ENCODE measurements at places on chromosomes 12 and 14.

GRCh38 chr12:57765698-57766463 lies 997 bp downstream of the CYP27B1 start:
- no peak for DNase-seq

DNA sequence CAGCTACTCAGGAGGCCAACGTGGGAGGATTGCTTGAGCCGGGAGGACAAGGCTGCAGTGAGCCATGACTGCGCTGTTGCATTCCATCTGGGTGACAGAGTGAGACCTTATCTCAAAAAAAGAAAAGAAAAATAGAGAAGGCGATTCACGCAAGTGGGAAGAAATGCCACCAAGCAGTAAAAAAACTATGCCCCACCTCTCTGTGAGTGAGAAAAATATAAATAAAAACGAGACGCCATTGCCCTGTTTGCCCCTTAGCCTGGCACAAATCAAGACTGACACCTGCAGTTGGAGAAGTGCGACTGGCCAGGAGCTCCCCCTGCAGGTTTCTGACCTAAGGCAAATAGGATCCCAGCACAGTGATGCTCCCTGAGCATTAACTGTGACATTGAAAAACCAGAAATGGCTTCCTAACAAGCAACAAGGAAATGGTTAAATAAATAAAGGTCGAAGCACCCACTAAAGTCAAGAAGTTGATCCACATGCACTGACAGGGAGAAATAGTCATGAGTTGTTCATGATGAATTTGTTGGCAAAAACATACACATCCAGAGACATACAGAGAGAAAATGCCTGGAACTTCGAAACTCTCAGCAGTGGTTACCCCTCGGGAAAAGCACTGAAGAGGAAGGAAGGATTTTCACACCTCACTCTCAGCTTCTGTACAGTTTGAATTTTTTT lies 21.1 kb downstream of the GSC start:
- peak; percentile 28 for DNase-seq

GRCh38 chr12:1435456-1435855 lies 158.9 kb downstream of the FBXL14 start:
- no peak for DNase-seq

DNA sequence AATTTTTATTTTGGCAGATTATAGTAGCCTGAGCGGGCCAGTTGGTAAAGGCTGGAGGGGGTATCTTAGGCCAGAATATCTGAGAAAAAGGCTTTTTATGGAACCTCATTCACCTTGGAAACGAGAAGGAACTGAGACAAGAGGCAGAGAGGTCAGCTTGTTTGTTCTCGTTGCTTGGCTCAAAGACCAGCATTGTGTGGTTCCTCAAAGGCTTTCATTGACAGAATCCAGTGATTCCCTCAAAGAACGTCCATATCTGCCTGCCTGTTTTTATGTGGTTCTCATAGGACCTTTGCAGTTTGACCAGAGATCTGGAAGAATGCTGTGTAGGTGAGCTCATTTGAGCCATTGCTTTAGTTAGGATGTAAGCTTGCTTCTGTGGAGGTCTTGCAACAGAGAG lies 117.3 kb downstream of the CFAP54 start:
- DNase-seq, result no peak

DNA sequence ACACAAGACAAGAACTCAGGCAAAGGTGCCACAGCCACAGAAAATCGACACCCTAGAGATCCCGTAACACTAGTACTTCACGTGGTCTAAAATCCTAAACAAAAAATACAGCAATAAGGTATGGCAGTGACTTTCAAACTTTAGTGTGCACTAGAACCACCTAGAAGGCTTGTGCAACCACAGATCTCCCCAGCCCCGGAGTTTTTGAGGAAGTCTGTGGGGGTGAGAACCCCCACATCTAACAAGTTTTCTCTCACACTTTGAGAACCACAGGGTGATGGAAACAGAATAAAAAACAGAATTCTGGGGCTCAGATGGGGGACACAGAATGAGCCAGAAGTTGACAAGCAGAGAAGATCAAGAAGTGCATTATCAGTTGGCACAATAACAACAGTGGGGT lies 254.0 kb downstream of the ANO6 start:
- DNase-seq, result no peak

- no peak for DNase-seq
These were observed 34.3 kb downstream of the SERPINA3 start for GRCh38 chr14:94646481-94646880.

GRCh38 chr12:20262119-20262518 lies 106.2 kb upstream of the PDE3A start:
- DNase-seq, result no peak

DNA sequence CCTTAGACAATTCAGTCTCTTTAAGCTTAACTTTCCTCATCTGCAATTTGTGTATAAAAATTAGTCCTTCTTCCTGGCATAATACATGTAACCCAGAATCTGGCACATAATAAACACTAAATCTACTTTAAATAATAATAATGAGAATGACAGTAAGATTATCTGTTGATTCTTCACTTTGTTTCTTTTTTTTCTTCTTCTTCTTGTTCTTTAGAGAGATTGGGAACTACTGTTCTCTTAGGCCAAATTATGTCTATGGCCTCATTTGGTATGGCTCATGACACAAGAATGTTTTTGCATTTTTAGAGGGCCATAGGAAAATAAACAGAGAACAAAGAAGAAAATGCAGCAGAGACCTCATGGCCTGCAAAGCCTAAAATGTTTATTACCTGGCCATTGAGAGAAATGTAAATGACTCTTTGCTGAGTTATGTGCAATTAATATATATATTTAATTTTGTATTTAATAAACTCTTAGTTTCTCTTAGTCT lies 275.8 kb downstream of the SLC6A15 start:
- no peak for DNase-seq

DNA sequence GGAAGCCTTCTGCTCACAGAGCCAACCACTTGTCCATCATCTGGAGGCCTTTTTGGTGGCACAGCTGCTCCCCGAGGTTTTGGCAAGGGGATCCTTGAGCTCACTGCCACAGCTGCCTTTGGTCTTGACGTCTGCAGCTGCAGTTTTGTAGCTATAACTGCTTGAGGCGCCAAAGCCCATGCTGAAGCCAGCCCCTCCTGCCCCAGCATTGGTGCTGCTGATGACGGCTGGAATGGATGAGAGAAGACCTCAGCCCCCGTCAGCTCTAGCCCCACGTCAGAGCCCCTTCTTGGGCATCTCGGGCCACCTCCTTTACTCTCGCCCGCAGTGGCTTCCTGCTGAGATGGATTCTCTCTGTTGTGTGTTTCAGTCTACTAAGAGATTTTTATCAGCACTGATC lies 12.3 kb upstream of the KRT74 start:
- DNase-seq, result no peak

DNA sequence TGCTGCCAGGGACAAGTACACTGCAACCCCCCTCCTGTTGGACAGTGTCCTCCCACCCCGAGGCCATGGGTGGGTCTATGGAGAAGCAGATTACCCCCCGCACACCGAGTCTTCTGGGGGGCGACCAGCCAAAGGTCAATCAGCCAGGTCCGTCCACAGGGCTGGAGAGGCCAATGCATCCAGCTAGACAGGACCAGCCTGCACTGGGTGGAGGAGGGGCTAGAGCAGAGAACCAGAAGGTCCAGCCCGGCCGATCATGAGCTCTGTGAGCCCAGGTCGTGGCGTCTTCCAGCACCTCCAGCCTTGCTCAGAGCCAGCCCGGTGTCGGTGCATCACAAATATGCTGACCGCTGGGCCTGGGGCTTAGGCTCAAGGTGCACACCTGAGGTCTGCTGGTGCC lies 8.2 kb upstream of the ADSS1 start:
- no peak for DNase-seq

DNA sequence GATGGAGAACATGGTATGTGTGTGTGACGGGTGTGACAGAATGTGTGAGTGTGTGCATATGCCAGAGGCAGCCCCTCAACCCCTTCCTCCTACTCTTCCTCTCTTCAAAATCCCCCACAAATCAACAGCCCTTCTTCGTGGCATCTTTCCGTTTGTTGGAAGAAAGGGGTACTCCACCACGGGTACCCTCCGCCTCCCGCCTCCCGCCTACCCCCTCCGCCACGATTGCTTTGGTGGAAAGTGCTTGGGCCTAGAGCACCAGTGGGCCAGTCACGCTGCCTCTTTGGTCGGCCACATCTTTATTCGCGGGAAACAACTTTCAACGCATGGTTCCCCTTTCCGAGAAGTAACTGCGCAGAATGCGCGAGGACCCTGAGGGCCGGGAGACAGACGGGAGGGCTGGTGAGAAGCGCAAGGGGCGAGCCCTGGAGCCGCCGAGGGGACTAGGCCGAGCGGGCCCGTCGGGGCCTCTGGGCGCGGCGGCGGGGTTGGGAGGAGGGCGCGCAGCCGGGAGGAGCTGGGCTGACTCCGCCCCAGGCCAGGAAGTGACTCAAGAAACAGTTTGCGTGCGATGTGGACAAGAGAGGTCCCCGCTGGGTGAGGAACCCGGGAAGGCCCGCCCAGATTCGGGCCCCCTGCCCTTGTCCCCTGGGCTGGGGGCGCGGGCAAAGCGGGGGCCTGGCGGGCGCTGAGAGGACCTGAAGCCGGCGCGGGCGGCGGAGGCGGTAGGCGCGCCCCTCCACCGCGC lies at the start of the genes CBLN3 and KHNYN:
Gene CBLN3 (minus strand): TSS at position 274 of the 748 bp plus-strand sequence. CDS start 614 bp downstream, outside the sequence.
Gene KHNYN (plus strand): TSS at position 560 of the 748 bp plus-strand sequence. CDS start 777 bp downstream, outside the sequence.
- peak; percentile 90 for DNase-seq

DNA sequence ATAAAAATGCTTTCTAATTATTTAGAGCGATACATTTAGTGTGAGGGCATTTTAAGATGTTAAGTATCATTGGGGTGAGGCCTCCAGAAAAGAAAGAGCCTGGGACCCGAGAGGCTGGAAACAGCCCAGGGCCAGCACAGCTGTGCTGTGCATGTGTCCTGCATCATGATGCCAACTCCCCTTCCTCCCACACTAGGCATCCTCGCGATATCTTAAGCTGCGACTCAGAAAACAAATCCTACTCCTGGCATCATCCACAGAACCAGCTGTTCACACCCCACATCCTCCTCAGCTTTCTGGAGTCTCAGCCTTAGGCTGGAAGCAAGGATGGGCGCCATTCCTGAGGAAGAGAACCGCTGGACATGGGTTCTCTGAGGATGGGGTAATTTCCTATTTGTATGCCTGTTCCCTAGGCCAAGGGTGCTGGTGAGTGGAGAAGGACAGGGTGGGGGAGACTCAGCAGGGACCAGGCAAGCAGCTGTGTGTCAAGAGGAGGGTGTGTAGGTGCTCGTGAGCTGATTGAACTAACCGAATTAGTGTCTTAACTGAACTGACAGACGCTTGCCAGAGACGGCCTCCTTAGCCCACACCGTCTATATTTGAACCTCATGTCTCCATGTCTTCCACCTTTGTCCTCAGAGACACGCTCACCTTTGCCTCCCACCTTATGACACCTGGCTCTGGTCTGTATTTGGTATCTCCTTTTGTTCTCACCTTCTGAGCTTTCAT lies 15.6 kb upstream of the MCRS1 start:
- no peak for DNase-seq

DNA sequence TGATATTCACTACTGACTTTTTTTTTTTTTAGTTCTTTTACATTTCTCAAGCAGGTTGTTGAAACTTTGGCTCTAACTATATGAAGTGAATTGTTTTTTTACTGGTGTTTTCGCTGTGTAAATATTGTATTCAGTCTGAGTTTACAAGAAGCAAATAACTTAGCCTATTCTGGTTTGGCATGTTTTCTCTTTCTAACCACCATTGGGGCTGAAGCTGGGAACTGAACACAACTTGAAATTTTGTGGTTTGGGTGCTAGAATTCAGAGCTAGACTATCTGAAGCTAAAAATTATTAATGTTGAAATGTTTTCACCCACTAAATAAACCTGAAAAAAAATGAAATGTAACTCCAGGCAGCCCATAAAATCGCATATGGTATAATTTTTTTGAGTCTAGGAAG lies 37.2 kb downstream of the RAD51B start:
- no peak for DNase-seq

GRCh38 chr12:45768194-45768593 lies 38.7 kb downstream of the ARID2 start:
- no peak for DNase-seq

DNA sequence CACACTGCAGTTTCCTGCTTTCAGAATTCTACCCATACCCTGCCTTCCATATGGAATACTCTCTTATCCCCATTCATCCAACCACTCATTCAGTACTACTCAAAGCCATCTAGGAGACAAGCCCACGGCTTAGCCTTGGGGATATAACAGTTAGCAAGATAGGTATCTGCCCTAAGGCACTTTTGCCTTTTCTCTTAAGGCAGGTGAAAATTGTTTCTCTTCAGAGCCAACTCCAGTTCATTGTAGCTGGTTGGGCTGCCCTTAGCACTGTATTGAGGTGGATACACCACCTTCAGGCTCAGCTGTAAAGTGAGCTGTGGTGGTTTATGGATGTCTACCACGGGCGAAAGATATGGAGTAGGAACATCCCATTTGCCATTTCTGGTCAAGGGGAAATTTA lies 729.7 kb upstream of the TBX3 start:
- DNase-seq, result no peak

- DNase-seq, result no peak
These were observed 268.1 kb downstream of the IPO8 start for GRCh38 chr12:30427555-30427954.

DNA sequence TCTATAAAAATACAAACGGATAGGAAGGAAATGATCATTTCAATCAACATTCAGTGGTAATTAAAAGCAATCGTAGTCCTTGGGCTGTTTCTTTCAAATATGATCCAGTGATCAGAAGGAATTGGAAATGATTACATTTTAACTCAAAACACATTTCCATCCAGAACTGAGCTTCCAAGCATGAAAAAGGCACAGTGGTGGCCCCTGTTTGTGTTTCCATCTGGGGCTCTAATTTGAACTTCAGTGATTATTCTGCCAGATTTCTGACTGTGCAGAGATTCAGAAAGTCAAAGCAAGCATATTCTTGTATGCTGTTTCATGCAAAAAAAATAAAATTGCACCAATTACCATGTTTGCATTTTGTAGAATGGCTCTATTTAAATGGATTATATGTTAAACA lies 157.0 kb upstream of the LMNTD1 start:
- DNase-seq, result no peak

DNA sequence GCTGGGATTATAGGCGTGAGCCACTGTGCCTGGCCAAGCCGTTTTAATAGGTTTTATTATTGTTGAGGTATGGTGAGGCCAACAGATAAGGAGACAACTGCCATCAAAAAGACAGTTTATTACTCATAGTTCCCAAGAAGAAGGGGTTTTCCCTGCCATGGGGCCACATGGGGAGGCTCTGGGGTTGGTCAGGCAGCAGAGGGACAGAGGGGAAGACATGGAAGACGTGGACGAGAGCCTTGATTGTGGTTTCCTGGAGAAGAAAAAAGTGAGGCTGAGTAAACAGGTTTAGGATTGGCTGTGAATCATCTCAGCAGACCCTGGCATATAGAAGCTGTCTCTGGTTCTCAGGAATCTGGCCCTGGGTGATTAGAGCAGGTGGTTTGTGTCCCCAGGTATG lies 69.9 kb downstream of the FOXN4 start:
- no peak for DNase-seq

GRCh38 chr12:130832561-130833209 lies 6.4 kb downstream of the STX2 start:
- DNase-seq, result peak; percentile 26

- DNase-seq, result no peak
These were observed 242.5 kb upstream of the ARHGAP5 start for GRCh38 chr14:31834616-31835015.
